Activated naive CD4-positive, alpha-beta T cell treated with anti-CD3 and anti-CD28 coated beads for 36 hours (primary cell): ENCODE measurements at places on chromosomes 1 and 21. TPM values are rescaled to one million over a fixed set of nuclear protein-coding genes. Genes with fewer than 3 reads are reported as not detected.

GRCh38 chr1:2601721-2602303 lies 15.2 kb downstream of the PRXL2B start:
- no peaks in the 10 kb centered on the region for H3K4me1 ChIP-seq
- no peak overlapping the region for H3K27ac ChIP-seq
- H3K36me3 ChIP-seq: no peaks in the 10 kb centered on the region
- no peak overlapping the region for H3K4me3 ChIP-seq
- no peak for DNase-seq

GRCh38 chr1:218435528-218435927 lies 90.4 kb downstream of the TGFB2 start:
- no peak for DNase-seq
- no peaks in the 10 kb centered on the region for H3K4me1 ChIP-seq
- H3K36me3 ChIP-seq: no peaks in the 10 kb centered on the region
- peaks cover 7% of the 10 kb centered on the region for H3K27me3 ChIP-seq

GRCh38 chr1:100720101-100720500 lies 559 bp downstream of the VCAM1 start:
- H3K36me3 ChIP-seq: no peaks in the 10 kb centered on the region
- peaks cover 5% of the 10 kb centered on the region for H3K27me3 ChIP-seq
- DNase-seq: no peak
- H3K4me3 ChIP-seq: no peak overlapping the region

GRCh38 chr1:20540281-20540680 lies 12.1 kb upstream of the FAM43B start:
- no peak for DNase-seq
- H3K27me3 ChIP-seq: peaks cover 13% of the 10 kb centered on the region
- H3K36me3 ChIP-seq: no peaks in the 10 kb centered on the region
- no peak overlapping the region for H3K4me3 ChIP-seq
- H3K27ac ChIP-seq: no peak overlapping the region

CHI3L1 gene
- total RNA-seq: 0.44 TPM

DNA sequence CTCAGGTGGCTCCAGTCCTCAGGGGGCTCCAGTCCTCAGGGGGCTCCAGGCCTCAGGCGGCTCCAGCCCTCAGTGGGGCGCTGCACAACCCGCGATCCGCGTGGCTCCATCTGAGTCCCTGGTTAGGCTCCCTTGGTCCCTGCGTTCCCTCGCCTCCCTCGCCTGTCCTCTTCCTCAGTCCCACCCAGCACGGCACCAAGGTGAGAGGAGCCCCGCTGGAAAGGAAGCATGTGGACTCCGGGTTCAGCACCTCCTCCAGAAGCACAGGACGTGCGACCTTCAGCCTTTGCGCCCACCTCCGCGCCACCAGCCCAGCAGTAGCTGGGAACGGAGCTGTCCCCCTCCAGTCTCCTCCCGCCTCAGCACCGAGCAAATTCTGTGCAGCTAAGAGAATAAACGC lies 8.1 kb upstream of the OR2M5 start:
- H3K4me3 ChIP-seq: no peak overlapping the region
- no peaks in the 10 kb centered on the region for H3K36me3 ChIP-seq
- H3K27ac ChIP-seq: no peak overlapping the region
- H3K4me1 ChIP-seq: no peaks in the 10 kb centered on the region
